Stimulated activated effector memory CD8-positive, alpha-beta T cell treated with anti-CD3 and anti-CD28 coated beads, Interleukin-12 subunit alpha, Interleukin-12 subunit beta, amount 100 ng/mL, for 72 hours (primary cell): ENCODE measurements at places on chromosomes 7 and 10.

- no peak for DNase-seq
These were observed 127.1 kb downstream of the KMT2E start for GRCh38 chr7:105141068-105141467.

- DNase-seq: no peak
These were observed 4.7 kb downstream of the C10orf71 start for GRCh38 chr10:49303711-49304110.

- DNase-seq: no peak
These were observed 117.4 kb downstream of the VIPR2 start for GRCh38 chr7:159027056-159027788.

DNA sequence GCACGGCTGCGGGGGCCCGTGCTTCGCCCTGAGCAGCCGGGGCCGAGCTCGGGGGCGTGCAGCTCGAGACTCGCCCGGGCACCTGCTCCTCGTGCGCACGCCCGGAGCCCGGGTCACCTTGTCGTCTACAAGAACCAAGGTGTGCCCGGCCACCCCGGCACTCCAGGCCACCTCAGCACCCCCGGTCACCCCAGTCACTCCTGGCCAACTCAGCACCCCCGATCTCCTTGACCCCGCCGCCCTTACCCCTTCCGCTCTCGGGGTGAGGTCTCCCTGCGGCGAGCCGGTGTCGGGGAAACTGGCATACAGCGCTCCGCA lies 268 bp upstream of the IGFBP3 start:
- DNase-seq: no peak

DNA sequence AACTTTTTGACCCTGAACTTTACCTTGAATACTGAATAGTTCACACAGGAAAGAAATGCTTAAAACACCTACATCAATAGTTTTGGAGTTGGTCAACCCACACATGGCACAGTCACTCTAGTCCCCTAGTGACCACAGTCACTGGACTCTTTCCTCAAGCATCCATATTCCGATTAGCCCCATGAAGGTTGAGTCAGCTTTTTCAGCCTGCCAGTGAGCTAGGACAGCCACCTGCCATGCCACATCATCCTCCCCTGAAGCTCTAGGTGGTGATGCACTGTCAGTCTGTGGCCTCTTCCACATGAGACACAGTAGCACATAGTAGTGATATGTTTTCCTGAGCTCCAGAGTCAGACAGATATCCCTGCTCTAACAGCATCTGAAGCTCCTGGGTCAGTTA lies 537.2 kb downstream of the XPNPEP1 start:
- no peak for DNase-seq

- DNase-seq: no peak
These were observed 179.4 kb upstream of the IGFBP3 start for GRCh38 chr7:46100521-46100920.

DNA sequence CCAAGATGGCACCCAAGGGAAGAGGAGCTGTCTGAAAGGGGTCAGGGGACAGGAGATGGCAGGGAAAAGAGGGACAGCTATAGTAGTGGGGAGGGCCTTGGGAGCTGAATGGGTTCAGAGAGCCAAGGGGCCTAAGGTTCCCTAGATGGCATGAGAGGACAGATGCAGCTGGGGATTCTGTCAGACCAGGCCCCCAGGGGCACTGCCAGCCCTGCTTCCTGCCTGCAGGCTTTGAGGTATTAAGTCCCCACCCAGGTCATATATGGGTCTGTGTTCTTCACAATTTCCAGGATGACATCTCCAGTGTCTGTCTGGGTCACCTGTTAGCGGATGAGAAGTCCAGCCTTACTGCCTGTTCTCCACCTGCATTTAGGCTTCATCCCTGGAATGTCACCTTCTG lies 56.7 kb downstream of the NEURL1 start:
- DNase-seq: no peak

DNA sequence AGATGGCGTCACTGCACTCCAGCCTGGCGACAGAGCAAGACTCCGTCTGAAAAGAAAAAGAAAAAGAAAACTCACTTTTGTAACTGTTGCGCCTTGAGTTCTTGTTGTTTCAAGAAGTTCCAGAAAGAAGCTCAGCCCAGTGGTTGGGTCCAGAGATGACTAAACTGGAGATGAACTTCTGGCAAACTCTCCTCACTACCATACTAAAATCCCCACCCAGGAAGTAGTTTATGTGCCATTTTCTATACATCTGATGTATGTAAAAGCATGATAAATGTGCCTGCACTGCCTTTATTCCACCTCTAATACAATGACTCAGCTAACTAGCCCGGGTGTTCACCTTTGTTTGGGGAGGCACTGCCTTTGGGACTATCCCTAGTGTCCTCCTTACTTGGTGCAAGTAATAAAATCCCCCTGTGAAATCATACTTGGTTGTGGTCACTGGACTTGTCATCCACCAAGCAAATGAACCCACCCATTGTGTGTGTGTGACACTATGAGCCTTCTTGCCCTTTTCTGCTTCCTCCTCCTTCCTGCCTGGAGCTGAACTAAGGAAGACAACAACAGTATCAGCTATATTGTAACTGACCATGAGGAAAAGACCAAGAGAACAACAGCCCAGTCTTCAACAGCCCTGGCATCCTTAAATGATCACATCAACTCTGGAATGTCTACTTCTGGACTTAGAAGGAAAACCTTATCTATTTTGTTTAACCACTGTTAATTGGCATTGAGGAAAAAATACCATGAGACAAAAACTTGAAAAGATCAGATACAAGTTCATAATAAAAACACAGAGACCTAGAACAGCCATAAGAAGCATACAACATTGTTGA lies 33.6 kb downstream of the JMJD1C start:
- no peak for DNase-seq

- DNase-seq: no peak
These were observed 1.1 kb downstream of the KIAA1549 start for GRCh38 chr7:138979988-138980562.

DNA sequence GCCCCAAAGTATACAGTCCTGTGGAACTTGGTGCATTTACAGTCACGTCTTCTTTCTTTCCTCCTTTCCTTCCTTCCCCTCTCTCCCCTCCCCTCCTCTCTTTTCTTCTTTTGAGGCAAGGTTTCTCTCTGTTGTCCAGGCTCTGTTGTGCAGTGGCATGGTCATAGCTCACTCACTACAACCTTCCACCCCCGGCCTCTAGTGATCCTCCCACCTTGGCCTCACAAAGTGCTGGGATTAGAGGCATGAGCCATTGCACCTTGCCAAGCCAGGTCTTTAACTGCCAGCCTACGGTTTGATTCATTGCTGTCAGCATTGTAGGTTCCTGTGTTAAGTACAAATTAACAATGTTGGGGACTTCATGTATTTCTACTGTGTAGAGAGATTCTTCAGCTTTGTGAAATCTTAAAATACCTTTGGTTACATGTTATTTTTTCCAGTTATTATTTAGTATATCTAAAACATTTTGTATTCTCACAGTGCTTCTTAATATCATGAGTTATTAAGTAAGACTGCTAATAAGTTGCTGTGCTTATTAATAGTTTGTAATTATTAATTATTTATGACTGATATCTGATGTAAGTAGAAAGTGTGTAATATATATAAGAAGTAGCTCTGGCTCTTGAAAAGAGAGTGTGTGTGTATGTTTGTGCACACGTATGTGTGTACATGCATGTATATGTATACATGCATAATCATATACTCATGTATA lies 320.8 kb downstream of the EXOC4 start:
- DNase-seq: no peak

GRCh38 chr7:48244864-48245271 lies 73.6 kb downstream of the ABCA13 start:
- DNase-seq: no peak

- peak; percentile 58 for DNase-seq
These were observed 1.6 kb upstream of the CDK13 start for GRCh38 chr7:39948375-39948955.
